NCI-H2107 (cell line): ENCODE measurements at places on chromosomes 12 and 14.

DNA sequence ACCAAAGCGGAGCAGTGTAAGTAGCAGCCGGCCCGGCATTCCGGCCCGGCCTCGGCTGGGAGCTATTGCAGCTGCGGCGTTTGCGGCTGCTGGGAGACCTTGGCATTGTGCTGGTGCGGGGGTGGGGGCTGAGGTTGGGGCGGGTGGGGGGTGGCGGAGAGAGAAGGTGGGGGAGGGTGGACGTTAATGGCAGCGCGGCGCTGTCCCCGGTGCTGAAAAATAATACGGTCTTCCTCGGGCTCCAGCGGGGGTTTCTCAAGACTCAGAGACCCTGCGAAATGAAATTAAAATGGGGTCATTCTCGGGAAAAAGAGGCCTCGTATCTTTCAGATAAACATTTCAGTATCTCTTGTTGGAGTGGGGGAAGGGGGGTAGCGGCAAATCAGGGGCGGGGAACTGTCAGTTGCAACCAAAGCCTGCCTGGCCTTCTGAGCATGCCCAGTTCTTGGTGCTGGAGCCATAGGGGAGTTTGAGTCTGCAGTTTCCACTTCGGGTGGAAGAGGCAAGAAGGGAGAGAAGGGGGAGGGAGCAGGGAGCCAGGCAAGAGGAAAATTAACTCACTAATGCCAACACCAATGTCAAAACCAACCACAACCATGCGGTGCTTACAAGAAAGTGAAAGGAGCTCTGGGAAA is 414 bp downstream of the UNC79 start:
- peak; percentile 78 for DNase-seq

DNA sequence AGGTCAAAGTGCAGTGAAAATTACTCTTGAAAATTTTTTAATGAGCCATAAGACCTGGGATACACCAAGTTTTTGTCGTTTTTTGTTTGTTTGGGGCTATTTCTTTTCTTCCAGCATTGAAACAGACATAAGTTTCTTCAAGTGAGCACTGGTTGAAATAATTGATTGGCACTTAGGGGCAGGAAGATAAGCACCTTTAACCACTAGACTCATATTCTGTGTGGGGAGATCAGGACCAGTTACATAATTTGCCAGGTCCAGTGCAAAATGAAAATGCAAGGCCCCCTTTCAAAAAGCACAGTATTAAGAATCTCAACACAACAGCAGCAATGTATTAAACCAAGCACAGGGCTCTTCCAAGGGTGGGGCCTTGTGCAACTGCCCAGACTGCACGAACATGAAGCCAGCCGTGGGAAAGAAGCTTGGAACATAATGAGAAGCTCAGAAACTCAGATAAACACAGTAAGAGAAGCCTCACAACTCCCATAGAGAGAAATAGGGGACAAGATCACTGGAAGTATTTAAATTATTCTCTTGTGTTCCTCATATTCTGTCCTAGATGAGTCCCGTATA is 3.2 kb upstream of the TCP11L2 start:
- no peak for DNase-seq

- no peak for DNase-seq
These were observed at the start of gene PMCH for GRCh38 chr12:102197789-102198188. Gene PMCH, minus strand, starts transcription at chr12:102197833. Its CDS starts 63 bp downstream, at chr12:102197770.

DNA sequence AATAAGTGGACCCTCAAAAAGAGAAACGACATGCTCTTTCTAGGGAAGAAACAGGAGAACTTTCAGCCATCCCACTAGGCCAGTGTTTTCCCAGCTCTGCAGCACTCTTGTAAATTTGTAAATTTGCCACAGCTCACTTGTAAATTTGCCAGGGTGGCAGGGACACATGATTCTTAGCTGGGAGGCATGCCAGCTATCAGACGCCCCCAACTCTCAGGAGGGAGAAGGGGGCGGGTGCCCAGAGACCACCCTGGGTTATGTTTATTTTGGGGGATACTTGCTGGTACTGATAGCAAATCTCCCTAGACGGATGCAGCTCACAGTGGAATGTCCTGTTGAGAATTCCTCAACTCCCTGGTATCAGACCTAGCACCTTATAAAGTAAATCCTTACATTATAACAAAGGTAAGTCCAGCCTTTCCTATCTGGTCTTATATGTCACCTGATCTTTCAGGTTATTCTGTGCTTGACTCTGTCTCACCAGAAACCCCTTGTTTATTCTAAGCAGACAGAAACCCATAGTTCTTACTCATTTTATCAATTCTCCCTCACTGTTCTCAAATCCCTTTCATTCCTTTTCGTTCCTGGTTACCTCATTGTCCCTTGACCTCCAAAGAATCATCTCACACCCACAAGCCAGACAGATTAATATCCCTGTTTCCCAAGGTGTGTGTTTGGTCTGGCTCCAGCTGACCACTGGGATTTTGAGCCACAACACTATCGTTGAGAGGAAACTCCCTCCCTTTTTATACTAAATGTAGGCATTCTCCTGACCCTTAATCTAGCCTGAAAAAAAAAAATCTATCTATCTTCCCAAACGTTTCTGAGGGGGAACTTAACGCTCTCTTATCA is 69.3 kb upstream of the HMGA2 start:
- DNase-seq = no peak

DNA sequence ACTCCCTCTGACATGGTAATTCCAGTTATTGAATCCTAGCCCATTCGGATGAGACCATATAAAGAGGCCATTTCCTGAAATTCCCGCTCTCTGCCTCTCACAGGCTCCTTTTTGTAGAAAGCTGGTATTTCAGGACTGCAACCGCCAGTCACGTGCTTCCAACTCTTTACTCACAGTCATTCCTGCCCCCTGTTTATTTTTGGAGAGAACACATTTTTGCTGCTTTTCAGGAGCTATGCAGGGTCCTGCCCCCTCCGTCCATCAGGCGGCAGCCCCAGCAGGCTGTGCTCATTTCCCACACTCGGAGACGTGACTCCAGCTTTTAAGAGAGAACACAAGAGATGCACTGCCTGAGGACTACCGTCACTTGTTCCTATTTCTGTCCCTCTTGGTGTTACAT is 26.8 kb downstream of the IFT43 start:
- no peak for DNase-seq

DNA sequence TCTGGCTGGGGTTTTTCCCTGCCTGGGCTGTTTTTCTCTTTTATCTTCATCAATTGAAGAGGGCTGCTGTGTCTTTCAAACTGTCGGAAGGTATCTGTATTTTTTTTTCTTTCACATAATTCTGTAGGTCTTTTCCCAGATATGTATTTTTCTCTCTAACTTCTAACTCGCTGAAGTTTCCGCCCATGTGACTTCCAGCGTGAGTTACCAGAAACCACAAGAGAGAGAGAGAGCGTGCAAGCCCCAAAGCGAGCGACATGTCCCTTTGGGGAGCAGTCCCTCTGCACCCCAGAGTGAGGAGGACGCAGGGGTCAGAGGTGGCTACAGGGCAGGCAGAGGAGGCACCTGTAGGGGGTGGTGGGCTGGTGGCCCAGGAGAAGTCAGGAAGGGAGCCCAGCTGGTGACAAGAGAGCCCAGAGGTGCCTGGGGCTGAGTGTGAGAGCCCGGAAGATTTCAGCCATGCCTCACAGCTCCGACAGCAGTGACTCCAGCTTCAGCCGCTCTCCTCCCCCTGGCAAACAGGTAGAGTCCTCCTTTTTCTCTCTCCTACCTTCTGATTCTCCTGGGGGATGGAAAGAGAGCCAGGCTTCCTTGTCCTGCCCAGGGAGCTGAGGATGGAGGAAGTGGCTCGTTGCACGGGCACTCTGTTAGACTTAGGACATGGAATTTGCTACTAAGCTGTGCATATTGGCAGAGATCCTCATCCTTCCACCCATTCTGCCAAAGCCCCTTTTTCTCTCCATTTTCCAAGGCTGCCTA is at the start of gene BATF:
Gene BATF (plus strand): TSS at position 246 of the 759 bp plus-strand sequence. CDS start 214 bp downstream, at position 460.
- DNase-seq = no peak

- no peak for DNase-seq
These were observed 3.9 kb upstream of the CMKLR1 start for GRCh38 chr12:108342985-108343384.
